Fibroblast of upper back skin (primary cell): ENCODE measurements at places on chromosomes 2 and 18.
A peak's percentile ranks its signal among the peaks of the same experiment; 100 is the strongest.

DNA sequence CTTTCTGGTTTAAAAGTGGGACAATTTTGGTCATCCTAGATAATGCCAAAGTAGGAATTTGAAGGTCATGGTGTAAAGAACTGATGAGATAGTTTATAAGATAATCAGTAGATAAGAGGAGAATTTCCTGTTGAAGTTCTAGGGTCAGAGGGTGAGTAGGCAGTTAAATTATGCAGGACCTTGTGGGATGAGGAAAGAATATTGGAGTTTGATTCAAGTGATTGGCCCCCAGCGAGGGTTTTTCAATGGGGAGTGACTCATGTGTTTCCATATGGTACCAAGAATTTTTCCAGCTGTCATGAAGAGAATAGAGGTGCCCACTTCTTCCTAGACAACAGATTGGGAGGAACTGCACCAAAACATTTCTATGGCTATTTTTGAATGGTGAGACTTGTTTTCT, 940.2 kb upstream of the ZEB2 start:
- DNase-seq, result peak; percentile 3

DNA sequence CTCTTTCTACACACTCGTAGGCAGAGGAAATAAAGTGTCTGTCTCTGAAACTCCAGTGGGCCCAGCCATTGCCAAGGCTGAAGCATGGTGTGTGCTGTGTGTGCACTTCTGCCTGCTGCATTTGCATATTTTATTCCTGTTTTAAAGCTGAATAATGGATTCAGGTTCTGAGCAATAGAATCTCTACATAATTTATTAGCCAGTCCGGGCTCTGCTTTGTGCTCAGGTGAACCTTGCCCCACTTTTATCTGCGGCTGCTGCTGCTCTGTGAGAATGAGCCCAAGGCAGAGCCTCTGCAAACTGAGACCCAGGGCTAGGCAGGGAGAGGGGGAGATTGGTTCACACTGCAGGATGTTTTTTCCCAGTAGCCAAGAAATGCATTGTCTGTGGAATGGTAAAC, 64.6 kb upstream of the SH3BP4 start:
- no peak for DNase-seq

- no peak for DNase-seq
Observed at GRCh38 chr2:107627164-107627563, 199.5 kb upstream of the RGPD4 start.

- peak; percentile 62 for DNase-seq
Observed at GRCh38 chr2:161134547-161135518, 25.4 kb upstream of the TANK start.

GRCh38 chr2:110955556-110955955, 165.2 kb upstream of the BCL2L11 start:
- no peak for DNase-seq

- DNase-seq, result no peak
Observed at GRCh38 chr18:6294148-6294784, 120.4 kb downstream of the L3MBTL4 start.

DNA sequence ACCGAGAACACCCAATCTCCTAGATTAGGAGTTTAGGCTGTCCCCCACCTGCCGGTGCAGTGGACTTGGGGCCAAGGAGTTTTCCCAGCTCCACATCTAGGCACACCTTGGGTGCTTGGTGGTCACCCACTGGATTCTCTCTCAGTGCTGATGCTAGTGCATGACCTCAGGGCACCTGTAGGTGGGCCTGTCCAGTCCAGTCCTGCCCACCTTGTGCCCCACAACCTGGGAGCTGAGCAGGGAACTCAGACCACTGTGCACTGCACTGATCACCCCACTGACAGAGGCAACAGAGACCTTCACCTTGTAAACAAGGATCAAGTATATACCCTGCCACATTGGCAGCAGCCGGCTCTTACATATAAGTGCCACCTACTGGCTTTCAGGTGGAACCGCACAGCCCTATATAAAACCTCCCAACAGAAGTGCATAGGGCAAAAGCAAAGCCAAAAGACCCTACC, 12.7 kb upstream of the CDH19 start:
- DNase-seq, result peak; percentile 14

DNA sequence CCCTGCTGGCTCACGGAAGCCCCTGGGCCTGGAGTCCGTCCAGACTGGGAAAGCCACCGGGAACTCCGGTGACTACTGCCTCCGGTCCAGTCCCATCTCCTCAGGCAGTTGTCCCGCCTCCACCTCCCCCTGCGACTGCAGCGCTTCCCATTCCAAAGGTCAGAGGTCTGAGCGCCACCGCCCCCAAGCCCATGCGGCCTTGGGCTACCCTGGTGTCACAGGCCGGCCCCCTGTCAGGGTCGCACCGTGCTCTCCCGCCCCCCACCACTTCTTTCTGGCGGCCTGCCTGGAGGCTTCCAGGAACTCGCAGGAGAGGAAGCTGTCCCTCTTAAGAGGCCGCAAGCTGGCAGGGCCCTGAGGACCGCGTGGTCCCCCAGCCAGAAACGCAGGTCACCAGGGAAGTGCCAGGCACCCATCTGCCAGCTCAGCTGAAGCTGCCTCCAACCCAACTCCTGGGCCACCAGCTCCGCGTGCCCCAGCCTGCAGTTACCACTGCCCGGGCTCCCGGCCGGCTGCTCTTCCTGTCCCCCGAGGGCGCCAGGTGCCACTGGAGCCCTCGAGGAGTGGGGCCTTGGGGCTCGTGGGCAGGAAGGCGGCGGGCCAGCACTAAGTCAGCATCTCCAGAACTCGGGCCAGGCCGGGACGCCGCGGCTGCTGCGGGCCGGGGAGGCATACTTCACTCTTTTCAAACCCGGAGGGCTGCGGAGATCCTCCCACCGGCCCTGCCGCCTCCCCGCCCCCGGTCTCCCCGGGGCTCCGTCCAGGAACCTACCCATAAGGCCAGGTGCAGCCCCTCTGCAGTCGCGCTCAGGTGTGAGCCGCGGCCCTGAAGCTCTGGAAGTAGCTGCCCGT, 83.3 kb upstream of the POMC start:
- DNase-seq, result peak; percentile 20

- DNase-seq, result no peak
Observed at GRCh38 chr2:1773883-1774282, 29.6 kb upstream of the PXDN start.

- DNase-seq, result no peak
Observed at GRCh38 chr2:96111823-96112500, 4.4 kb downstream of the ADRA2B start.

GRCh38 chr2:113905886-113906285, 16.0 kb downstream of the ACTR3 start:
- no peak for DNase-seq

DNA sequence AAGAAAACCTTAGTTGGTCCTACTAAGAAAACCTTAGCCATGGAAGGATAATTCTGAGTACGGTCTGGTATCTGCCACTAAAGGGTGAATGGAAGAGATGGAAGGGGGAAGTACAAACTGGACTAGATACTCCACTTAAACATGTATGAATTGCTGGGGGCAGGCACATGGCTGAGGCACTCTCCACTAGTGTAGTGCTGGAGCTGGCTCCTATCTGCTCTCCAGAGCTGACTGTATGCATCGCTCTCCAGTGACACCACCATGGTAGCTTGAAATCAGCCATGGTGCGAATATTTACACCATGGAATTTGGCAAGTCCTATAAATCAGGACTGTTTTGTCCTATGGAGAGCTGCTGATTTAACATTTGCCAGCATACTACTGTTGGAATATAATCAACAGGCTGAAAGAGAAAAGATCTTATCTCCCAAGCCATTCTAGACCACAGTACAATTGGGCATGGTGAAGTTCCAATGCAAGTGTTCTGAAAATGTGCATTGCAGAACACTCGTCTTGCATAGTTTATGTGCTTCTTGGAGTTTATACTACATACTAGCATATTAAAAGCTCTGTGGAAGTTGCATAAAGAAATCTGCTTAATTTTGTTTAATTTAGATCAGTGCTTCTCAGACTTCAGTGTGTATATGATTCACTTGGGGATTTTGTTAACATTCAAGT, 277.4 kb downstream of the TDRD15 start:
- no peak for DNase-seq

DNA sequence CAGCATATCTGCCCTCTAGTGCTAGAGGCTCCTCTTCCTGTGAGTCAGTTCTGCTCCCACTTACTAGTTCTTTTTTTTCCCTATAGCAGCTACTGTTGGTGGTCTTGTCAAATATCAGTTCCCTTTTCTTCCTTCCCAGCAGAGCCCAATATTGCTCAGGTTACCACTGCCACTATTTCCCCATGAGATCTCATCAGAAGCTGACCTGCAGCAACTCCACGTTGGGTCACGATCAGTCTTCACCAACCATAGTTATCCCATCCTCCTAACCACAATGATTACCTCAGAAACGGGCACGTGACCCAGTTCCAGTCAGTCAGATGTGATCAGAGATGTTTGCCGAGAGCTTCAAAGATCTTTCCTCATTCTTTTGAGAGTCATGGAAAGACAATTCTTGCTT, 59.7 kb upstream of the CAPN13 start:
- DNase-seq, result no peak

DNA sequence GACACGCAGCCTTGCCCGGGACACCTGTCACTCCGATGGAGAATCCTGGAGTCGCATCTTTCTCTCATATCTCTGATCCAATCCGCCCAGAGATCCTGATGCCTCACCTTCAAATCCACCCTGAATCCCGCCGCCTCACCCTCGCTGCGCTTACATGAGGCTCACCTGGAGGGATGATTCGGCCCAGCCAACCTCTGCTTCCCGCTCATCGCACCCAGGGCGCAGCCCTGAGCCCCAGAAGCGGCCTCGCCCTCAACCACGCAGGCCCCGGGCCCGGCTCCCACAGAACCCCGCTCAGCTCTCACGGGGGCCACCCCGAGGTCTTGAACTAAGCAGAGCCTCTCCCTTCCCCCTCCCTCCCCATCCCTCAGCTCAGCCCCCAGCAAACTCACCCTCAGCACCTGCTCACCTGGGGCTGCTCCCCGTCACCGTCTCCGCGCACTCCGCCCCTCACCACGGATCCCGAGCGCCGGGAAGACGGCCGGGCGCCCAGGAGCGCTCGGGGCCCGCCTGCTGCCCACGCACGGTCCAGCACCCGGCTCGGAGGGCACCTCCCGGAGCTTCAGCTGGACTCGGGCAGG, 160.0 kb downstream of the NDUFA10 start:
- DNase-seq, result no peak

GRCh38 chr2:111072220-111072871, 48.4 kb upstream of the BCL2L11 start:
- DNase-seq, result peak; percentile 88

DNA sequence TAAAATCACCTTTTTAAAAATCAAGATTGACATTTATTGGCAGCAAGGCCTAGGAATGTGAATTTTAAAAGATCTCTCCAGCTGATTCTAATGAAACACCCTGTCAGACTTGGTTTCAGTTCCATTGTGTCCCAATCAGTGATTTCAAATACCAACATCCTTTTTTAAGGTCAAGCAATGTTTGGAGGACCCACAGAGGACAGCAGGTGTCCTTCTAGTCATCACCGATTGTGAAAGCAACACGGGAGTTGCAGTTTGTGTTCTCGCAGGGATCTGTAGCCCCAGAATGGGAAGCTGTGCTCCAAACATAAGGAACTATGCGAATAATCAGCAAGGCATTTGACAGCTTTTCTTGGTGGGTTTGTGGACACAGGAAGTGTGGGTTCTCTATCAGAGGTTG, 4.5 kb upstream of the KIDINS220 start:
- DNase-seq, result no peak

- DNase-seq, result no peak
Observed at GRCh38 chr18:79738581-79739439, 58.9 kb upstream of the KCNG2 start.

- DNase-seq, result no peak
Observed at GRCh38 chr2:201830666-201831065, 24.3 kb downstream of the CDK15 start.

GRCh38 chr2:197889041-197889440, 84.6 kb downstream of the PLCL1 start:
- DNase-seq, result peak; percentile 66

DNA sequence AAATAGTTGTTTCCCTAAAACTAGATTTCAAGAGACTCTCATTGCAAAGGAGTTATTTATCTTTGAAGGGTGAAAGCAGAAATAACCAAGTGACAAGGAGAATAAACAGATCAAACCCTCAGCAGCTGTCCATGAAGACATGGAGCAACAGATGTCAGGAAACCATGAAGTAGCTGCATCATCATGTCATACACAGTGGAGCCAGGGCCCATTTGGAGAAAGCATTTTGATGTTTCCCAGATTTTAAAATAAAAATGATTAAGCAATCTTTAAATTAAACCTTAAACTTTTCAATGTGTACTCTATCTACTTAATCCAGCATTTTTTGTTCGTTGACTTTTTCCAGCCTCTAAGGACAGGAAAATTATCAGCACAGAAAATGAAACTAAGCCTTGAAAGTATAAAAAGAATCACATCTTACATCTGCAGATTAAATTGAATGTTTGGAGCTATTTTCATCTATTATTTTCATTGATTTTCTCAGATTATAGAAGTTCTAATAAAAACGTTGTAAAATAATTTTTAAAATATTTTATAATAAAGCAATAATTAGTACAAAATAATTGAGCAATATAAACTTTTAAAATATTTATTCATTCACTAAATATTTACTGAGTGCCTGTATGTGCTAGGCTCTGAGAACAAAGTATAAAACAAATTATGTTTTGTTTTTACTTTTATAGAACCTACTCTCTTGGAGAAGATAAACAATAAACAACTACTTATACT, 860.1 kb downstream of the BCL11A start:
- no peak for DNase-seq

DNA sequence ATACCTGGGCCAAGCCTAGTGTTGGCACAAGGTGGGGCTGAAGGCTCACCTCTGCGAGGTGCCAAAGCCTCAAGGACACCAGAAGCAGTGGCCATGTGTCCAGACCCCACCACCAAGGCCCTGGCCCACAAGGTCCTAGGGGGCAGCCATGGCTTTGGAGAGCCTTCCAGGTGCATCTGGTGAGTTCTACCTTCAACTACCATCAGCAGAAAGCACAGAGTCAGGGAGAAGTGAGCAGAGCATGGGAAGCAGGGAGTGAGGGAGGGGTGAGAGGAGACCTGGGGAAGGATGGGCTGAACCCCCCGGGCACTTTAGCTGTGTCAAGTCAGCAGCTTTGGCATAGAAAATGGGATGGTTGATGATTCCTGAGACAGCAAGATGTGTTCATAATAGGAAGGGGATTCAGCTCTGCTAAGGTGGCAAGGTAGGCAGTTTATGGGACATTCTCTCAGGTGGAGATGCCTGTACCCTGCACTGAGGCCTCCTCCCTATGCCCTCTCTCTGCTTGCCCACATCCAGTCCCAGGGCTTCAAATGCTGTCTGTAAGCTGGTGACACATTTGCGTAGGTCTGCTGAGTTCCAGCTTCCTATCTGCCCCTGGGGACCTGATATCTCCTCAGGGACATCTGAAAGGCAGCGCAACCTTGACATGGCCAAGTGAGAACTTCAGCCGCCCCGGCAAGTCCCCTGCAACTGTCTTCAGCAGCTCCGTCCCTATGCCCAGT, 83.4 kb upstream of the RGPD5 start:
- no peak for DNase-seq

DNA sequence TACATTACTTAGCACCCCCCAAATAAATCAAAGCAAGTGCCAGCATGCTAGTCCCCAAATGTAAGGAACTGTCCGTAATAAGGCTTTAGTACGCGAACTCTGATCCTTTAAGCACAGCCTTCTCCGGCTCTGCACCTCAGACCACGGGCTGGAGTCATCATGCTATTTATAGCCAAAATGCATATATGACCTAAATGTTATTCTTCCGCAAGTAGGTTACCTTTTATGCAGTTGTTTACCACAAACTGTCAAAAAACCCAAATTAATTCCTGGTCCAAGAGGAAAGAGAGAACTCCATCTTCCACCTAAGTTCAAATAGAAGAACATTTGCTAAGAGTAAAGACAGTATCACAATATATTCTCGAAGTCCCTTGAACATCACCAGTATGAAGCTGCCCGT, 42.7 kb downstream of the ZNF516 start:
- peak; percentile 45 for DNase-seq
